ENCODE measurements at places on chromosomes 7 and 10.

DNA sequence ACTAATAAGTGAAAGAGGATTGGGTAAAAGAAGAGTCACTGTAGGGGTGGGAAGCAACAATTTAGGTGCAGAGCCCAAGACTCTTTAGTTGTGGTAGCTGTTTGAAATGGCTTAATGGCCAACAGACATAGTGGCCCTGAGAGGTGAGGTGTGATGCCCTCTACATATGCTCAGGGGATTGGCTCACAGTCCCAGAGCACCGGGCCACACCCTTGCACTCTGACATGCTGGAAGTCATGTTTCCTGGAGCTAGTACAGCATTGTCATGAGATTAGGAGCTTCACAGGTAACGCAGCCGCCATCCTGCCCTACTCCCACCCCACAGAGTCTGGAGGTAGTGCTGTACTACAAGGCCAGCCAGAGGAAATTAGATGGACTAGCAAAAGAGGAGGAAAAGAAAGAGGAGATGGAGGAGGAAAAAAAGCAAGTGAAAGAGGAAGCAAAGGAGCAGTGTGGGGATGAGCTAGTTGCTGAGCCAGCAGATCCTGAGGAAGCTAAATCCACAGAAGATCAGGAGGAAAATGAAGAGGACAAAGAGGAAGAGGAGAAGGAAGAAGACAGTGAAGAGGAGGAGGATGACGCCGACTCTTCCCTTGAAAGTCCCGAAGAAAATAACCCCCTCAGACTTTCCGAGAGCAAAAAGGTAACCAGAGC, 14.8 kb upstream of the FLNC start:
- DNase-seq: no peak

- no peak for DNase-seq
Measured at GRCh38 chr7:127290116-127290655, 37.4 kb upstream of the GRM8 start.

DNA sequence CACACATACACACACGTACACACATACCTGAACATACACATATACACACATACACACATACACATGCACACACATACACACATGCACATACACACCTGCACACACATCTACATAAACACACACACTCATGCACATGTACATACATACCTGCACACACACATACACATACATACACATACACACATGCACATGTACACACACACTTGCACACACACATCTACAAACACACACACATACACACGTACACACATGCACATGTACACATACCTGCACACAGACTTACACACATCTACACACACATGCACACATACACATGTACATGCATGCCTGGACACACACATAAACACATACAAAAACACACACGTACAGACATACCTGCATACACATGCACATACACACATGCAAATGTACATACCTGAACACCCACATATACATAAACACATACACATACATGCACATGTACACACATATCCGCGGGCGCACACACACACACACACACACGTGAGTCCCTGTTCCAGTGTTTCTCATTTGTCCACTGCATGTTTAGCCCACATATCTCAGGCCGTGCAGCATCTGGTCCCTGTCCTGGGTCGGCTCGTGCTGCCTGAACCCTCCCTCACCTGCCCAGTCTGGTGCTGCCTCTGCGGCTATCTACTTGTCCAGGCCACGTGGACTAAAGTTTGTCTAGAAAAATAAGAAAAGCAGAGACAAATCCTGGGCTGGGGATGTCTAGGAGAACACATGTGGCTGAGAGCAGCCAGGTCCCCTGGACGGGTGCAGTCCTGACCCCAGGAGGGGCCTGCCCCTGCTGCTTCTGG, 238.7 kb downstream of the TCERG1L start:
- no peak for DNase-seq

DNA sequence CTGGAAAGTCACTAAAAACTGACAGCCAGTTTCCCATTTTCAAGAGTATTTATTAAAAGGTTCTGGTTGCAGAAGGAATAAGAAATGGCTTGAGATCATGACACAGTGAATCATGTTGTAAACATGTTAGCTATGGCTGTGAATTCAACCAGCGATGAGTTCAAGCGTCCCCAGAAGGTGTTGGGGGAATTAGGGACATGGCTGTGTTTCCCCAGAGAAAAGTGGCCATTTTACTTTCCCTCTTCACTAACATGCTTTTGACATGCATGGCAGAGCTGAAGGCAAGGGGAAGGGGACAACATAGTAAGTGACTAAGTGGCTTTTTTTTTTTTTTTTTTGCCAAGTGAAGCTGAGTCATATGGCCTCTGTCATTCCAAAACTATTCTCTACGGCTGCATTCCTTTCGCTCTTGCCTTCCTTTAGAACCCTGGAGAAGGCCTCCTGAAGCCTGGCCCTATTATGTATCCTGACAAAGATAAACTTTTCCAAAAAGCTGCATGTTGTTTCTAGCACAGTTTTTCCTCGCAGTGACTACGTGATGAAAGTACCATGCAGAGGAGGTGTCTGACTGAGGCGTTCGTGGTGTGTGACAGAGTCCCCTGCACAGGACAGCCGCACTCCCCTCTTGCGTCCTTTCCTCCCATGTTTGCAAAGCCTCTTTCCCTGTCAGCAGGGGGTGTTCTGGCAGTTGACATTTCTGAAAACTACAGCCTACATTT, 46.9 kb downstream of the EGFR start:
- DNase-seq: peak; percentile 60

GRCh38 chr7:128020159-128020558, 11.1 kb downstream of the LRRC4 start:
- DNase-seq: no peak

- DNase-seq: no peak
Measured at GRCh38 chr10:61376377-61376776, 76.8 kb downstream of the TMEM26 start.

GRCh38 chr10:43596546-43596945, 9.7 kb upstream of the ZNF485 start:
- DNase-seq: no peak

DNA sequence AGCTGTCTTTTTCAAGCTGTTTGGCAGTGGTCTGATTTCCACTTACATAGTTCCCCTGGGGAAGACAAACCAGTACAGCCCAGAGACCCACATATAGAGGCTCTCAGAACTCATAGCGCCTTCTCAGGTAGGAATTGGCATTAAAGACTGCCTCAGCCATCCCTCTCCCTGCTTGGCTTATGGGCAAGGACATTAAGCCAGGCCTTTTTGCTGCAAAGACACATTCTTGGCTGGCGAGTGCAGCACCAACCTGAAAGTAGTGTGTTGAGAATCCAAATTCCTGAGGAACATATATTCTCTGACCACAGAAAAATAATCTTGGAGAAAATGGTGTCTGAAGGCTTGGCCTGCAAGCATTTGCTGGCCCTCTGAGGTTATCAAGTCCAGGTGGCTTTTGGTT, 39.2 kb upstream of the HPS1 start:
- no peak for DNase-seq

GRCh38 chr7:10875080-10875479, 98.6 kb upstream of the PHF14 start:
- no peak for DNase-seq

DNA sequence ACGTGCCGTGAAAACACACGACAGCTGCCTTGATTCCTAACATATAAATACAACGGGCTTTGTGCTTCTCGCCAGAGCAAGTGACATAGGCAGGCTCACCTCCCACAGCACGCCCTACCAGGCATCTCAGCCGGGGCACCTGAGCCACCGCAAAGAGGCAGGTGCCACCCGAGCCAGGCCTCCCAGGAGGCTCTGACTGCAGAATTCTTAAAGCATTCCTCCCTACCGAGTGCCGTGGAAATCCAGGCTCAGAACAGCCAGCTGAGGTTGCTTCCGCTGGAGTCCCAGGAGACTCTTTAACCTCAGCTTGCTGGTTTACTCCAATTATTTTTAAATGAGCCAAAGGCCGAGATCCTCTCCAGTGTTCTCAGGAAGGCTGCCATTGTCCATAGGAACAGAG, 206.5 kb downstream of the USP6NL start:
- DNase-seq: no peak

DNA sequence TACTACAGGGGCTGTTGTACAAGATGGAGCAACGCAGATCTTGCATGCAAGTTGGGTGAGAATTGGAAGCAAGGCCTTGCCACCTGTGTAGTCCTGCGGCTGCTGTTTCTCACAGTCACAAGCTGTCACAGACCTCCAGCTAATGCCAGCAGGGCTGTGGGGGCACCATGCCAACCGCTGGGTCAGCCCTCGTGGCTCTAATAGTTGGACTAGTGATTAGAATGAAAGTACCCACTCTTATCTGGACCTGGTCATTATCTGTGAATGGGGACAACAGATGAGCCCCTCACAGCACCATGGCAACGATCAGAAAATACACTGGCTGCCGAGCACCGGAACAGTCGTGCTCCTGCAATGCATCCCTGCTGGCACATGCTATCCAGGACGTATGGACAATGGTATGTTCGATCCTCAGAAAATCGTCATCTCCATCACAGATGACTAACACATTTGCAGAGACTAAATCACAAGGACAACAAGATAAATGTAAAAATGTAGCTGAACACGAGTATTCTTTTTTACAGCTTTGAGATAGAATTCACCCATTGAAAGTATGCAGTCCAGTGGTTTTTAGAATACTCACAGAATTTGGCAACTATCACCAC, 80.4 kb upstream of the CALN1 start:
- no peak for DNase-seq

DNA sequence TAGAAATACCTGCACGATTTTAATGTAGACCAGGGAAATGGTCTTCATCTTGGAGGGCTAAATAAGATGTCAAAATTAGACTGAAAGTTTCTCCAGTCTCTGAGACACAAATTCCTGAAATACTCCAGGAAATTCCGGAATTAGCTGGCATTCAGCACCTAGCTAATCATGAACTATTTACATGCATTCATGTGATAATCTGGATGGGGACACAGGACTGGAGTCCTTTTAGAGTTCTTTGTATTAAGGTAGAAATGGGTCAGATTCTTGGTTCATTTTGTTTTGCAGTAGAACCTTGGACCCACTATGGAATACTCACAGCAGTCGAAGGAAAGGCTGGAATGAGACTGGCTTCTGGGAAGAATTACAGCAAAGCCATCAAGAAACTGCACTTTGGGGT, 65.3 kb upstream of the MDFIC start:
- peak; percentile 37 for DNase-seq

Measured in lung microvascular endothelial cell (primary cell).